COLO829 (cell line): ENCODE measurements at places on chromosomes 4 and X.
A peak's percentile ranks its signal among the peaks of the same experiment; 100 is the strongest.

- no peak for DNase-seq
These were observed 234.0 kb downstream of the SPOCK3 start for GRCh38 chr4:167000141-167000852.

GRCh38 chr4:138677748-138678147 lies 337.8 kb upstream of the NOCT start:
- DNase-seq = no peak

GRCh38 chr4:8708401-8709021 lies 115.9 kb downstream of the CPZ start:
- DNase-seq = no peak

DNA sequence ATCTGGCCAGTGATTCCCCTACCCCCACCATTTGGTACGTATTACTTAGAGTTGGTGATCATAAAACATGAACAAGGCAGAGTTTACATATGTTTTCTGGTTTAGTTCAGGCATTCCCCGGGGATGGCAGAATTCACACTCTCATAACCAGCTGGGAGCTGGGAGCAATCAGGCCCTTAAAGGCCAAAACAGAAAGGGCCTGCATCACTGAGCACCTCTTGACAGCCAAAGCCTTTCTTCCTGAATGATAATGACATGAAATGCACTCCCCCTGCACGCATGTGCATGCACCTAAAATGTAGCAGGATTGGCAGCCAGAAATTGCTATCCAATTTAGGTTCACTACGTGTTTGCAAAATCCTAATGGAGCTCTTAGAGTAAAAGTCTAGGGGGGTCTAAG lies 235.4 kb downstream of the GPC3 start:
- no peak for DNase-seq

GRCh38 chr4:125091-125771 lies 930 bp downstream of the ZNF718 start:
- no peak for DNase-seq

DNA sequence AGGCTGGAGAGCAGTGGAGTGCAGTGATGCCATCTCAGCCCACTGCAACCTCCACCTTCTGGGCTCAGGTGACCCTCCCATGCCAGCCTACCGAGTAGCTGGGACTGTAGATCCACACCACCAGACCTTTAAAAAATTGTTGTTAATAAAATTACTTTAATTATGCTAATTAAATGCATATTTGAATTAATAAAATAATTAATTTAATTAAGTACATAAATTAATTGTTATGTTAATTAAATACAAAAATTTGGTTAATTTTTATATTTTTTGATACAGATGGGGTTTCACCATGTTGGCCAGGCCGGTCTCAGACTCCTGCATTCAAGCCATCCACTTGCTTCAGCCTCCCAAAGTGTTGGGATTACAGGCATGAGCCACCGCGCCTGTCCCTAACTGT lies 12.6 kb upstream of the RAPGEF2 start:
- DNase-seq = no peak

- DNase-seq = peak; percentile 13
These were observed 33.3 kb upstream of the PRDX4 start for GRCh38 chrX:23633834-23634580.

DNA sequence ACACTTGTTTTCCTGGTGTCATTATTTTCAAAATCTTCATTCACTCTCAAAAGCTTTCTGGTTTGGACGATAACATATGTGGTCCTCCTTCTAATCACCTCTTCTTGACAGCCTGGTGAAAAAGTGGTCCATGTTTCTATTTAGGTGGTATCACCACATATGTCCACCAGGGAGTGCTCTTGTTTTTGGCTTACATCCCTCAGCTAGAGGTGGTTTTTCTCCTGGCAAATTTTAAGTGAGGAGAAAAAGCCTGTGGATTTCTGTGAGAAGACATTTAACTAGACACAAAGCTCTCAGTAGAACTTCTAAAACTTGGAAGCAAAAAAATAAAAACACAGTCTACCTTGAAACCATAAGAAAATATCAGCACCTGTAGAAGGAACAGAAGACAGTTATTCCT lies 58.0 kb upstream of the FRMPD4 start:
- peak; percentile 4 for DNase-seq

DNA sequence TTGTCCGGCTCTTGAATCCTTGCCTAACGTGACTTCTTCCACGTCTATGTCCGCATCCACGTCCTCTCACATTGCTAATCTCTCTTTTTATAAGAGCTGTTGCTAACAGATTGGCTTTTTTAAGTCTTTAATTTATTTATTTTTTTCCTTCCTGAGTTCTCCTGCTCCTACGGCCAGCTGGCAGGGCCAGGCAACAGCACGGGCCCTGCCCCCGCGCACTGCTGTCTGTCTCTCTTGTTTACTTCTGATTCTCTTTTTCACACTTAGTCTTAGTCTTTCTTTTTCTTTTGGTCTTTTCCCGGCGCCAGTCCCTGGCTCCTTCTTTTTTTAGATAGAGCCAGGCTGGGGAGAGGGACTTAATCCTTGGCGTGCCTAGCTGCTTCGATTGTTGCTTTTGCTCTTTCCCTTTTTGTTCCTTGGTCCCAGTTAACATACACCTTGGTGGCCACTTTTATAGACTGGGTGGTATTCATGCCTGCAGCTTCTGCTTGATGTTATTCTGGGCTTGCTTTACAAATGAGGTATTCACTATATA lies 53.2 kb upstream of the RBMX start:
- DNase-seq = no peak

DNA sequence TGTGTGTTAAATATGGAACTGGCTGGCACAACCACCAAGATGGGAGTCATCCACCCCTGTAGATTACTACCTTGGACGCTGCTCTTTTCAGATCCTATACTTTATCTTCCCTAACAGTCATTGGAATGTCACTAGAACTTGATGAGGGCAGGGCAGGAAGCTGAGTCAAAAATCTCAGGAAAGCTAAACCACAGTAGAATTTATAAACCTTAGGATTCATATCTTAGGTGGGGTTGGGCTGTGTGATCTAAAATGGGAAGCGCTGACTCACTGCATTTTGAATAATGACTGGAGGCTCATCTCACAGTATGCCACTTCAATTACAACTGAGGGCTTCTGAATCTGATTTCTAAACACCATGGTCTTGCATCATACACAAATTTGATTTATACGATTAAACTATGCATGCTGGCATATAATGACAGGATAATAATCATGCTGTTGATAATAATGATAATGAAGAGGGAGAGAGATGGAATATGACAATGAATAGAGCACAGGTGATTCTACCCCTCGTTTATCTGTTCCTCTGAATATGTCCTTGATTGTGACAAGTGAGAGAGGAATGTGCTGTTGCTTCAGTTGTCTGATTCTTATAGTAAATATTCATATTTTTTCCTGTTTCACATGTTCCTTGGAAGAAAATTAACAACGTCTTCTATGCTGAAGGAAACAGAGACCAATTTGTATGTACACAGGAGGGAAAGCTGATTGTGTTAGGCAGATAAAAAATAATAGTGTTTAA lies 270.3 kb upstream of the HS3ST1 start:
- DNase-seq = peak; percentile 13

- no peak for DNase-seq
These were observed 76.4 kb upstream of the PGRMC2 start for GRCh38 chr4:128363966-128364365.

- no peak for DNase-seq
These were observed 26.5 kb downstream of the RASGEF1B start for GRCh38 chr4:81445196-81445595.

DNA sequence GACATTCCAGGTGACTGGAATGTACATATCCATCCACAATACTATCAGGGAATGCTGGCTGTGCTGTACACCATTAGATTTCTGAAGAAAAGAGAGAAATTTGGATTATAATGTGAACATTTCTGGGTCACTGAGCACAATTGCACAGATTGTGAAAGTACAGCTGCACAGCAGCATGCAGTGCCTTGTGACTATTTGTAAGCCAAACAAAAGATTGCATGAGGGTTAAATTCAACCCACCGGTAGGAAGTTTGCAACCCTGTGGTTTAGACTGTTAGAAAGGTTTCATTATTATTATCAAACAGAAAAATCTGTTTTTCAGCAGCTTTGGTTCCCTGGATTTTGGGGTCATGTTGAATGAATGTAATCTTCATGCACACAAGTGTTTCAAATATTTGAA lies 24.5 kb downstream of the DDIT4L start:
- peak; percentile 28 for DNase-seq

DNA sequence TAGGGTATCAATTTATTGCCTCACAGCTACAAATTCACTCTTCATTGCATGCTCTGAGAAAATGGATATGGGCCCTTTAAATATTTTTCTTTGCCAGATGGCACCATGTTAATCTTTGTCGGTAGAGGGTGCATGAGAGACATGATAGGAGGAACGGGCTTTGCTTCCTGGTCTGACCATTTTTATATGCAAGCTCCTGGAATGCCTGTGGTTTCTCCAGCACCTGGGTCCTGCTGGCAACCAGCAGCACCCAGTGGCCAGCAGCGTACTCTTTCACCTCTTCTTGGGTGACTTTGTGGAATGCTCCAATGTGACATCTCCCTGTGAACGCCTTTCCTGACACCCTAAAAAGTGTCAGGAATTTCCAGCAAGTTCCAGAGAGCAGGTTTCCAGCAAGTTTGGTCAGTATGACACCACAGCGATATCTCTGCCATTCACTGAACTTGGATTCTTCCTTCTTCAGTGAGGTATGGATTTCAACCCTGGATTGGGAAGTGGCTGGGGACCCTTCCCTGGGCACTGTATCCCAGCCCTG lies 140.3 kb upstream of the PGRMC2 start:
- peak; percentile 71 for DNase-seq

DNA sequence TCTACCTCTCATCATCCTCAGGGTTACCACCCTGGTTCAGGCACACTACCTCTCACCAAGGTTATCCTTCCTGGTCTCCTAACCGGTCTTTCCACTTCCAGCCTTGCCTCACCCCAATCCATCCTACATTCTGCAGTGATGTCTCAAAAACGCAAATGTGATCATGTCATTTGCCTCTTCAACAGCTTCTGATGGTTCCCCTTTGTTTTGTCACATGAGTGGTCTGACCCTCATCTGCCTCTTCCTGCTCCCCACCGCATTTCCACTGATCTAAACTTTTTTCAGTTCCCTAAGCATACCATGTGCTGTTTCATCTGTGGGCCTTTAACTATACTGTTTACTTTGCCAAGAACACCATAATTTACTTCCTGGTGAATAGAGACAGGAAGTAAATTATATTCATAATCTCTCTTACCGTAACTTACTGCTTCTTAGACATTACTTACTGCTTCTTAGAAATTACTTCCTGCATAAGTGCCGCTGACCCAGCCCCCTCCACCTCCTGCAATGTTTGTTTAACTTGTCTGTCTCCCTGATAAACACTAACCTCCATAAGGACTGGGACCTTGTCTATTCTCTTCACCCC lies 27.1 kb upstream of the NSUN7 start:
- no peak for DNase-seq

GRCh38 chr4:108361446-108361820 lies 192.7 kb upstream of the LEF1 start:
- DNase-seq = peak; percentile 79

DNA sequence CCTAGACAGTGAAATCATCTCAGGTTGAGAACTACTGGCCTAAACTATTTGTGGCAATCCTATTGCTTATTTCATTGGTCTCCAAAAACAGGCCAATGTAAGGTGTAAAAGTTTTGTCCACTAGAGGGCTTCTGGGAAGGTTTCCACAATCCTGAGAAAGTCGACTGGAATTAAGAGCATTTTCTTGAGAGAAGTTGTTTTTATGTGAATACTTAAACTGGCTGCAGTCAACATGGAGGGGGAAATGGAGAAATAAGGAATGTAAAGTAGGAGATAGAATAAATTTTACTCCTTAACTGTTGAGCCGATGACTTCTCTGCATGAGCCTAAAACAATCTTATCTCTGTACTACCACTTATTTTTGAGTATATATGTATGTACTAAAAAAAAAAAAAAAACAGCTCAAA lies 11.0 kb upstream of the EIF4E start:
- DNase-seq = peak; percentile 76

GRCh38 chr4:111806331-111806730 lies 338.9 kb upstream of the FAM241A start:
- DNase-seq = peak; percentile 35

- no peak for DNase-seq
These were observed 169.2 kb upstream of the RBPJ start for GRCh38 chr4:26151615-26152014.

DNA sequence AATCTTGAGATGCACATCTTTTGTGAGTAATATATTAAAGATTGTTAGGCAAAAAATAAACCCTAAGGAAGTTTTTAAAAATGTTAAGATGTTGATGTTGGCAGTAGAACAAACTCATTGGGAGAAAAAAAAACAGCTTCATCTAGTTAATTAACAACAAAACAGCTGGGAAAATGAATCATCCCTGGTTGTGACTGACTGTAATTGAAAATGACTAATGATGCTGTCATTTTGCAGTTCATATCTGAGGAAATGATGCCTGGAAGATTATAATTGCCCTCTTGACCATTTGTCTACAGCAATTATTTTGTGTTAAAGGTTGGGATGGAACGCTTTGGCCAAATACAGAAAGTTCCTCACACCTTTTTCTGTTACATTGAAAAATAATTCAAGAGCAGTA lies 760.4 kb upstream of the FTHL17 start:
- DNase-seq = no peak

- no peak for DNase-seq
These were observed 124.6 kb downstream of the NSUN7 start for GRCh38 chr4:40874331-40874730.

DNA sequence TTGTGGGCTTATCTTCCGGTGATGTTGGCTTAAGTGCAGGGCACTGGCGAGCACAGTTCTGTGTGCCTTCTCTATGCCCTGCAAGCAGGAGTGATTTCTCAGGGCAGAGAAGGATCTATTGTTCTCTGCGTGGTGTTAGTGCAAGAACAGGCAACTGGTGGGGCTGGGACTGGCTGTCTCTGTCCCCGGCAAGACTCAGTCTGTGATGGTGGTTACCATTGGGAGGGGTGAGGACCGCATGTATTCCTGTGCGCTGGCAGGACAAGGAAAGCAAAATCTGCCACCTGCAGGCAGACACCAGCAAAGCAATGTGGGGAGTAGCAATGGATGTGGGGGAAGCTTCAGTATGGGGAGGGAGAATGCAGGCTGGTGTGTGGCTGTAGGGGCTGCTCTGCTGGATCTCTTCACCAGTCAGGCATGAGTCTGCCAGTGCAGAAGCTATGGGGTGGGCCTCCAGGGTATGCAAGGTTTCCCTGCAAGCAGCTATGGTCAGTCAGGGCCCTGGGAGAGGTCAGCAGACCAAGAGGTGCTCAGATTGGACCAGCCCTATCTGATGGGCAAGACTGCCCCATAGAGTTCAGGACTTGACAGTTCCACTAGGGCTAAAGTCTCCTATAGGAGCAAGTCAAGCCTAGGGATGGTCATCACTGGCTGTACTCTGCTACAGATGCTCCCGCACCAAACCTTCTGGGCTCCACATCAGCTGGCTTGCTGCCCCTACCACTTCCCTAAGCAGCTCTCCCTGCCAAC lies 16.8 kb downstream of the PF4 start:
- DNase-seq = peak; percentile 63

GRCh38 chrX:2650865-2651264 lies 40.2 kb upstream of the CD99 start:
- no peak for DNase-seq

GRCh38 chr4:85717351-85717750 lies 242.4 kb downstream of the ARHGAP24 start:
- DNase-seq = no peak

GRCh38 chr4:188955066-188955465 lies 815.8 kb downstream of the TRIML1 start:
- DNase-seq = no peak
